ENCODE measurements at places on chromosomes 16 and 17.

DNA sequence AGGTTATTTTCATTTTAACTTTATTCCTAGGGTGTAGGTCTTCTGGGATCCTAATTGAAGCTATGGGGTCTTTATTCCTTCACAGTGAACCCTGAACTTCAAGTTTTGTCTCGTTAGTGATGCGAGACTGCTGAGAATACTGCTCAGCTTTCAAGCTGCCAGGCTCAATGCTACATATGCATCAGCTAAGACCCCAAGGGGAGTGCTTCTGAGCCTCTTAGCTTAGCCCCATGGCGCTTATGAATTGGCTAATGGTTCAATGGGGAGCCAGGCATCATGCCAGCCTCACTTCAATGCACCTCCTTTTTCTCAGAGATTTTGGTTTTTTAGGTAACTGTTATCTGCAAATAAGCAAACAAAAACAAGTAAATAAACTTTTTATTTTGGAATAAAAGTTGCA is 94.1 kb upstream of the SIAH1 start:
- no peak for DNase-seq

- DNase-seq, result no peak
Observed at GRCh38 chr16:72664056-72664508, 383.8 kb downstream of the ZFHX3 start.

DNA sequence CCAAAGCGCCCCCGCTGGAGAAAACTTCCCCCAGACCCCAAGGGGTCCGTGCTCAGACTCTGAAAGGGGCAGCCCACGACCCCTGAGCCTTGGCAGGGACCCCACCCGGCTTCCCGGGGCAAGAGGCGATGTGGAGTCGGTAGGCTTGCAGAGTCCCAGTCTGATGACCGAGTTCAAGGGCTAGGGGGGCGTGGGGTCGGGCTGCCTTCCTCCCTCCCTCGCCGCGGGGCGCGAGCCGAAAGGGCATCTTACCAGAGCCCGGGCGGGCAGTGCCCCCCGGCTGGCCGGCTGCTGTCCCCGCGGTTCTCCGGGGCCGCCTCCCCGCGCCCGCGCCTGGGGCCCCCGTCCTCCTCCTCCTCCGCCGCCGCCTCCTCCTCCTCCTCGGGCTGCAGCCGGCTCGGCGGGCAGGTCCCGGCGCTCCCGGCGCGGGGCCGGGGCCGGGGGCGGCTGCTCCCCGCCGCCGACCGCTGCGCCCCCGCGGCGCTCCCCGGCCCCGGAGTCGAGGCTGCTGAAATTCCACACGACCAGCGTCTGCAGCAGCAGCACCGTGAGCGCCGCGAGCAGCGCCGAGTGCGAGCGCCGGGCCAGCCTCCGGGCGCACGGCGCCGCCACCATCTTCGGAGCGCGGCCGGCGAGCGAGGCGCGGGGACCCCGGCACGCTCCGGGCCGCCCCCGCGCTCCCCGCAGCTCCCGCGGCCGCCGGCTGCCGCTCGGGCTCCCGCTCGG is 415 bp downstream of the XYLT1 start:
- DNase-seq, result no peak

- peak; percentile 82 for DNase-seq
Observed at GRCh38 chr17:1122533-1123392, 57.0 kb downstream of the ABR start.

- no peak for DNase-seq
Observed at GRCh38 chr17:77496401-77496801, 355.6 kb downstream of the SEC14L1 start.

DNA sequence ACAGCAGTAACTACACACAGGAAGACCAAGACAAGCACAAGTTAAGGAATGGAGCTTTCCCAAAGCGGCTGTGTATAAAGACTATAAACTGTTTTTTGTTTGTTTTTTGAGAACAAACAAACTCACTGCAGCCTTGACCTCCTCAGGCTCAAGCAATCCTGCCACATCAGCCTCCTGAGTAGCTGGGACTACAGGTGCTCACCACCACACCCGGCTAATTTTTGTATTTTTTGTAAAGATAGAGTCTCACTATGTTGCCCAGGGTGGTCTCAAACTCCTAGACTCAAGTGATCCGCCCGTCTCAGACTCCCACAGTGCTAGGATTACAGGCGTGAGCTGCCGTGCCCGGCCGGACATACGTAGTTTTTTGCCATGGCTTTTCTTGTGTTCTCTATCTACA is 4.1 kb upstream of the PDE6G start:
- no peak for DNase-seq

- peak; percentile 25 for DNase-seq
Observed at GRCh38 chr16:70298988-70299938, at the start of gene DDX19B. DDX19B (plus strand) TSS chr16:70299186; CDS start chr16:70299298, 112 bp downstream.

GRCh38 chr17:31524926-31525800 is 133.7 kb downstream of the RAB11FIP4 start:
- peak; percentile 80 for DNase-seq

DNA sequence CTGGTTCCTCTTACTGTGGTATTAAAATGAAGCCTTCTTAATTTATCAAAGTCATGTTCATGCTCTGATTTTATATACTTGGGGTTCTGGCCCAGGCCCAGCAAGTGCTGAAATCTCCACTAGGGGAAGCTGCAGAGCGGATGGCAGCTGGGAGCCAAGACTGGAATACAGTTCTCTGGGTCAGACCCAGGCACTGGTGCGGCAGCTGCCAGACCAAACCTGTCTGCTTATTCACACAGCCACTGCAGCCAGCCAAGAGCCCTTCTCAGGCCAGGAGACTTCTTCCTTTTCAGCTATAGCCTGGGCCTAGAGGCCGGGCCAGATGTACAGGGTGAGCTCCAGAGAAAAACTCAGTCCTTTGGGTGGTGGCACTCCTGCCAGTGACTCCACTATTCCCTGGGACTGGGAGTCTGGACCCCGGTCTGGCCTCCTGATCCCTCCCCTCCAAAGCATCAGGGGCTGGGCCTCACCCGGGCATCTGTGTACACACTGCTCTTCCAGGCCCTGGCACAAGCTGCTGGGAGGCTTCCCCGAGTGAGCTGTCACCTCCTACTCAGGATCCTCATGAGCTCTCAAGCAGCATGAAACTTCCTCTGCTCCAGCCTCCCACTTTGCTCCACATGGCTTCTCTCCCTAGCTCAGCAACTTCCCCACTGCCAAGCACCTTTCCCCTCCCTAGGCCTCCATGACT is 24.4 kb downstream of the ATP6V0D1 start:
- no peak for DNase-seq

GRCh38 chr16:24035127-24035842 is 199.5 kb downstream of the PRKCB start:
- DNase-seq, result no peak

DNA sequence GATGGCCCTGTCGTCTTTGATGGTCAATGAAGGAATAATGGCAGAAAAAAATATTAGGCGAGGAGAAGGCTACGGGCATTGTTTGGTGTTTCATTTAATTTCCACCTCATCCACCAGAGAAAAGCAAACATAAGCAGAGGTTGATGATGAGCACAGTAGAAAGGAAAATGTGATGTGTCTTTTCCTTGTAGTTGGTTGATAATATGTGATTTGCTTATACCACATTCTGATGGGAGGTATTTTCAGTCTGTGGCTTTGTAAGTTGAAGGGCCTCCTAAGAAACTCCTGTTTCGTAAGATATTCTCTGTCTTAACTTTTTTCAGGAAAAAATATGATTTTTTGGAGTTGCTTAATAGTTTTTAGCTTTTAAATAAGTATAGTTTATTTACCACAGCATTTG is 215.7 kb downstream of the PRKCA start:
- DNase-seq, result no peak

DNA sequence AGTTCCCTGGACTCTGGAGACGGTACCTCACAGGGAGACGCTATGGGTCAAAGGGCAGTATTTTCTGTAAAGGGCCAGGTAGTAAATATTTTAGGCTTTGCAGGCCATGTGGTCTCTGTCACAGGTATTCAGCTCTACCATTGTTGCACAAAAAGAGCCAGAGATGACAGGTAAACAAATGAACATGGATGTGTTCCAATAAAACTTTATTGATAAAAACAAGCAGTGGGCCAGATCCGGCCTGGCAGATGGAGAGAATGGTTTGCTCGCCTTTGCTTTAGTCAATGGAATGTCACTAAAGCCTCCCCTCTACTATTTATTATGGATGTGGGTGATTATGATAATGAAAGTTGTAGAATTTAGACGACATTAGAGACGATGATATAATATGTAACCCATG is 8.9 kb upstream of the SLC5A11 start:
- no peak for DNase-seq

- no peak for DNase-seq
Observed at GRCh38 chr16:49521734-49522325, 148.2 kb downstream of the C16orf78 start.

- DNase-seq, result no peak
Observed at GRCh38 chr16:79137426-79137939, 463.1 kb downstream of the MAF start.

DNA sequence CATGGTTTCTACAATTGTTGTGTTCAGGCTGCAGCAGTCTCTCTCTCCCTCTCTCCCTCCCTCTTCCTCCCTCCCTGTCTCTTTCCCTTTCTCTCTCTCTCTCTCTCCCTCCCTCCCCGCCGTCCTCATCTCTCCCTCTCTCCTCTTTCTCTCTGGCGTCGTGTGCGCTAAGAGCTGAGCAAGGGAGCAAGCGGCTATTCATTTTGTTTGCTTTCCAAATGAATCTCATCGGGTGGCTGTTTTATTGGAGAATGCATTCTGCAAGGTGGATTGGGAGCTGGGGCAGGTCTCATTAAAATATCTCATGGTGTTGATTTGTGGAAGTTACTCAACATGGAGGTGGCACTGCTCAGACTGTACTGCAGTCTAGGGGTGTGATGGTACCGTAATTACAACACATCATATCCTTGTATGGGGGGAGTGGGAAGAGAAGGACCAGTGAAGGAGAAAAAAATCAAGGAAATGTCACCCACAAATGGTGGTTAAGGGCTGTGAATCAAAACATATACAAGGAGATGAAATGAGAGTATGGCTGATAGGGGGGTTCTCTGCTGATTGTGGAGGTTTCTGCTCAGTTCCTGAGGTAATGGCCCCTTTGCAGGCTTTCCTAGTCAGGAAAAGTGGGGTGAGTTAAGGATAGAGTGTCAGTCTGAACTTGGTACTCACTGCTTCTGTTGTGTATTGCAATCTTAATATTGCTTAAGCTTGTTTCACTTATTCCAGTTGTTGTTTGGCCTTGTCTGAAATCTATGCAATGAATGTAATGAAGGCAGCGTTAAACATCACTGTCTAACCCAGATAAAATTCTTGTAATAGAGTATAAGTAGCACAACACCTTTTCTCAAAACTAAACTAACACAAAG is 2.7 kb downstream of the MSL1 start:
- DNase-seq, result no peak

GRCh38 chr17:50863221-50863843 is 2.8 kb downstream of the TOB1 start:
- DNase-seq, result peak; percentile 50

DNA sequence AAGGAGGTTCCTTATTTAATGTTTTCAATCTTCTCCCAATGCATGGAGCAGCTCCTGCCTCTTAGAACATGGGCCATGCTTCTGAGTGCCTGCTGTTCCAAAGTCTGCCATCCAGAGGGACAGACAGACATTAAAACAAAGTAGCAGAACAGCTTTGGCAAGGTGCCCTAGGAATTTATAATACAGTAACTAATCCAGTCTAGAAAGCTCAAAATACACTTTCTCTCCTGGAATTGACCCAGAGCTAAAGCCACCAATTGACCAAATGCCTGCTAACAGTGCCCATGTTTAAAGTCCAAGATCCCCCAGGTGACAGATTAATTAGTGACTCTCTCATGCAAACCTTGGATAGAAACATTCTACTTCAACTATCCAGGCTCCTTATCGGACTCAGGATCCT is 11.1 kb upstream of the CHRNE start:
- no peak for DNase-seq

- DNase-seq, result no peak
Observed at GRCh38 chr16:53465606-53466280, 31.5 kb downstream of the RBL2 start.

DNA sequence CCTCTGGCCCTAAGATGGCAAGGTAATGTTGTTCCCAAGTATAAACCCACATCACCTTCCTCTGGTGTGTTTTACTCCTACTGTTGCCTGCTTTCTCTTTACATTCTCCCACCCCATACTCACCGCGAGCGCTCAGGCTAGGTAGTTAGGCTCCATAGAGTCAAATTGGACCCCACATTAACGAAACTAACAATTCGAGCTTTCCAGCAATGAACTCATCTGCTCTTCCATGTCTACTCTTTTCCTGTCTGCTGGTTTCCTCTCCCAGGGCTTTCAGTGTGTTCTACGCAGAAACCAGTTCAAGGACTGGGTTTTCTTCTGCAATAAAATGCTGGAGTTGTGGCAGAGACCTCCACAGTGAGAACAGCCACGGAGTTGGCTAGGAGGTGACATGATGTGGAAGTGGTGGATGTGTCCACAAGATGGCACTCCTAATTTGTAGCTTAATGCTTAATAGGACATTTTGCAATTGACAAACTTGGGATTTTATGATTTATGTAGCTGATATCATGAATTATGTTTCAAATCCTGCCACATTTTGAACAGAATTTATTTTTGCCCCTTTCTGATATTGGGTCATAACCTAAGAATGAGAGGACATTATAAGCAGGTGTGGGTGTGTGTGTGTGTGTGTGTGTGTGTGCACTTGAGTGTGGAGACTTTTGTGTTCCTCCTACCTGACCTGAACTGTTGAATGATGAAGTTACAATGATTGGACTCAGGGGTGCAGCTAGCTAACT is 2.2 kb upstream of the UQCRC2 start:
- DNase-seq, result no peak

DNA sequence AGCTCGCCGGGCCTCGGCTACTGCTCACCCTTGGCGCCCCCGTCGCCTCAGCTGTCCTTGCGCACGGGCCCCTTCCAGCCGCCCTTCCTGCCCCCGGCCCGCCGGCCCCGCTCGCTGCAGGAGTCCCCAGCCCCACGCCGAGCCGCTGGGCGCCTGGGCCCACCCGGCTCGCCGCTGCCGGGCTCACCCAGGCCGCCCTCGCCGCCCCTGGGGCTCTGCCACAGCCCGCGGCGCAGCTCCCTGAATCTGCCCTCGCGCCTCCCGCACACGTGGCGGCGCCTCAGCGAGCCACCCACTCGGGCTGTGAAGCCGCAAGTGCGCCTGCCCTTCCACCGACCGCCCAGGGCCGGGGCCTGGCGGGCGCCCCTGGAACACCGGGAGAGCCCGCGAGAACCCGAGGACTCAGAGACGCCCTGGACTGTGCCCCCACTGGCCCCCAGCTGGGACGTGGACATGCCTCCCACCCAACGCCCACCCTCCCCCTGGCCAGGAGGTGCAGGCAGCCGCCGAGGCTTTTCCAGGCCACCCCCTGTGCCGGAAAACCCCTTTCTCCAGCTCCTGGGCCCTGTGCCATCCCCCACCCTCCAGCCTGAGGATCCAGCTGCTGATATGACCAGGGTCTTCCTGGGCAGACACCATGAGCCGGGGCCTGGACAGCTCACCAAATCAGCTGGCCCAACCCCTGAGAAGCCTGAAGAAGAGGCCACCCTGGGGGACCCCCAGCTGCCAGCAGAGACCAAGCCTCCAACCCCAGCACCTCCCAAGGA is 12.8 kb downstream of the MYO15A start:
- no peak for DNase-seq
